ENCODE measurements at places on chromosomes 5 and 9. TPM values are rescaled to one million over a fixed set of nuclear protein-coding genes. Genes with fewer than 3 reads are reported as not detected.

Gene PPIC
- total RNA-seq: 34.3 TPM

Gene CTXN3
- not detected for total RNA-seq

Gene GPRIN1
- total RNA-seq: 1.3 TPM

Gene QRFP
- total RNA-seq: not detected

Gene TMC1
- 0.48 TPM for total RNA-seq
